CD8-positive, alpha-beta memory T cell (primary cell): ENCODE measurements at places on chromosomes 11 and 22. TPM values are rescaled to one million over a fixed set of nuclear protein-coding genes. Genes with fewer than 3 reads are reported as not detected.

DNA sequence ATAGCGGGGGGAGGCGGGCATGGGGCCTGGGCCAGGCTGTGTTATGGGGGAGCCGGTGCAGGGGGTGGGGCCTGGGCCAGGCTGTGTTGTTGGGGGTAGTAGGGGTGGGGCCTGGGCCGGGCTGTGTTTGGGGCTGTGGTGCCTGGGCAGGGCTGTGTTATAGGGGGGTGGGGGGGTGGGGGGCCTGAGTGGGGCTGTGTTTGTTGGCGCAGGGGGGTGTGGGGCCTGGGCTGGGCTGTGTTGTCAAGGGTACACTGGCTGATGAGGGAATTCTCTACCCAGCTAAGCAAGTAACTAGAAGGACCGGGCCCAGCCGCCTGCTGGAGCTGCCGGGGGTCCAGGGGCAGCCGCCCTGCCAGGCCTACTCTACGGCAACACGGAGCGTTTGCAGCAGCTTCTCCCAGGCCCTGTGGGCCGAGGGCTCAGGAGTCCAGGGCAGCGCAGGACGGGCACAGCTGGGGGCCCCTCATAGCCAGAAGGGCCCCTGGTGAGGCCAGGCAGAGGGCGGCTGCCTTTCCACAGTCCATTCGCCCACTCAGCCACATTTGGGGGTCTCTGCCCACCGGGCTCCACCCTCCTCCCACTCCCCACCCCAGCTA, 10.1 kb upstream of the PIM3 start:
- H3K4me1 ChIP-seq: peaks cover 15% of the 10 kb centered on the region
- H3K27ac ChIP-seq: no peak overlapping the region
- DNase-seq: no peak

ALDH3B1 gene
- 0.20 TPM for total RNA-seq

DNA sequence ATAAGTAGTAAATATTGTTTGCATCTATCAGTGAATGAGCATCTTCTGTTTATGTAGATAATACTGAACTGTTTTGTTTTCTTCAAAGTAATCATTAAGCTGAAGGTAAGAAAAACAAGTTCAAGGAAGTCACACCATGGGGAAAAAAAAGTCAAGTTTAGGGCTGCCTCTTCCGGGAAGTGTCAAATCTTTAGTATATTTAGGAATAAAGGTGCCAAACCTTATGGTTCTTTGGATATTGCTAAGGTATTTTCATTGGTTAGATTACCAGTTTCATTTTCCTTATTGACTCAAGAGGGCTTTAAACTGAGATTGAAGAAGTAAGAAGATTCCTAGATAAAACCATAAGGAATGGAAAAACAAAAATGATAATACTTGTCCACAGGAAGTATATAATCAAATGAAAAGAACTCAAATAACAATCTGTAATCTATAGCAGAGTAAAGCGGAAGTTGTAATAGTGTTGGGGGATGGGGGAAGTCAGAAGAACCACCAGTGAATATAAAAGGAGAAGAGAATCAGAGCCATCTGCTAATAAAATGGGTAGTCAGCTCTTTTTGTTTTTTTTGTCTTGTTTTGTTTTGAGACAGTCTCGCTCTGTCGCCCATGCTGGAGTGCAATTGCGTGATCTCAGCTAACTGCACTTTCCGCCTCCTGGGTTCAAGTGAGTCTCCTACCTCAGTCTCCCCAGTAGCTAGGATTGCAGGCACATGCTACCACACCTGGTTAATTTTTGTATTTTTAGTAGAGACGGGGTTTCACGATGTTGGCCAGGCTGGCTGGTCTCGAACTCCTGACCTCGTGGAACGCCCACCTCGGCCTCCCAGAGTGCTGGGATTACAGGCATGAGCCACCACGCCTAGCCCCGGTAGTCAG, 2.3 kb downstream of the ATM start:
- H3K27ac ChIP-seq: peak overlapping the region; percentile 88
- H3K4me1 ChIP-seq: peaks cover 28% of the 10 kb centered on the region
- H3K36me3 ChIP-seq: peaks cover 13% of the 10 kb centered on the region
- no peak for DNase-seq
- peak overlapping the region; percentile 92 for H3K4me3 ChIP-seq

- H3K36me3 ChIP-seq: no peaks in the 10 kb centered on the region
- peak overlapping the region; percentile 38 for H3K4me3 ChIP-seq
- no peak overlapping the region for H3K27ac ChIP-seq
- peak; percentile 50 for DNase-seq
- H3K27me3 ChIP-seq: no peaks in the 10 kb centered on the region
Measured at GRCh38 chr11:120985718-120986569, 38.0 kb upstream of the TBCEL start.

DNA sequence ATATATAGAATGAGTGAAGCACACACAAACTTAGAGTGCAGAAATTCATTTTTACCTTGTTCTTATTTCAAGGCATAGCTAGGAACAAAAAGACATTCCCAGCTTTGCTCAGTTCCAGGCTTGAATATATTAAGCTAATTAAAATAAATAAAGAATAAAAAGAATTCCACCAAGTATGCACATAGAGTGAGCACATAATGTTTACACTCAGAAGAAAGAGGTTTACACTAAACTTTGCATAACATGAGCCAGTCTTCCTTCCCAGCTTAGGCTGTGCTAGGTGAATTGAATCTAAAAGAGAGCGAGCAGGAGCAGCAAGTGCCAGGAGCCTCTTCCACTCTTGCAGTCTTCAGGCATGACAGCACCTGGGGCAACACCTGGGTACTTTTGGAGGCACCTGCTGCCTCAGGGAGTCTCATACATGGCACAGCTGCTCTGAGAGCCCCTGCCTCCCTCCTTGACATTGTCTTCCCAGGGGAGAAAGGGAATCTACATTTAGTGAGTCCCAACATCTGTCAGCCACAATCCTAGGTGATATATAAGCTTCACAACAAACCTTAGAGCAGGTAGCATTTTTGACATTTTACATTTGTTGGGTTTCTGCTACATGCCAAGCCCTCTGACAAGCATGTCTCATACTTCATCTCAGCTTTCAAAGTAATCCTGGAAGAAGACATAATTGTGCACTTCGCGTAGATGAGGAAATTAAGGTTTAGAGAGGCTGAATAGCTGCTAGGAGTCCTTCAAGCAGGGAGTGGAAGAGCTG, 732.7 kb upstream of the TENM4 start:
- H3K4me1 ChIP-seq: no peaks in the 10 kb centered on the region
- H3K27ac ChIP-seq: no peak overlapping the region
- no peak overlapping the region for H3K4me3 ChIP-seq
- DNase-seq: no peak
- H3K36me3 ChIP-seq: no peaks in the 10 kb centered on the region

AASDHPPT gene
- 51.8 TPM for total RNA-seq

RBMXL2 gene
- not detected for total RNA-seq

GRCh38 chr11:69161117-69161407, 5.3 kb downstream of the SMIM38 start:
- DNase-seq: no peak
- H3K4me1 ChIP-seq: no peaks in the 10 kb centered on the region
- H3K27ac ChIP-seq: no peak overlapping the region
- no peaks in the 10 kb centered on the region for H3K27me3 ChIP-seq
- no peaks in the 10 kb centered on the region for H3K36me3 ChIP-seq
- H3K4me3 ChIP-seq: no peak overlapping the region
